ENCODE measurements at places on chromosomes 2 and 18. TPM values are rescaled to one million over a fixed set of nuclear protein-coding genes. Genes with fewer than 3 reads are reported as not detected.

DNA sequence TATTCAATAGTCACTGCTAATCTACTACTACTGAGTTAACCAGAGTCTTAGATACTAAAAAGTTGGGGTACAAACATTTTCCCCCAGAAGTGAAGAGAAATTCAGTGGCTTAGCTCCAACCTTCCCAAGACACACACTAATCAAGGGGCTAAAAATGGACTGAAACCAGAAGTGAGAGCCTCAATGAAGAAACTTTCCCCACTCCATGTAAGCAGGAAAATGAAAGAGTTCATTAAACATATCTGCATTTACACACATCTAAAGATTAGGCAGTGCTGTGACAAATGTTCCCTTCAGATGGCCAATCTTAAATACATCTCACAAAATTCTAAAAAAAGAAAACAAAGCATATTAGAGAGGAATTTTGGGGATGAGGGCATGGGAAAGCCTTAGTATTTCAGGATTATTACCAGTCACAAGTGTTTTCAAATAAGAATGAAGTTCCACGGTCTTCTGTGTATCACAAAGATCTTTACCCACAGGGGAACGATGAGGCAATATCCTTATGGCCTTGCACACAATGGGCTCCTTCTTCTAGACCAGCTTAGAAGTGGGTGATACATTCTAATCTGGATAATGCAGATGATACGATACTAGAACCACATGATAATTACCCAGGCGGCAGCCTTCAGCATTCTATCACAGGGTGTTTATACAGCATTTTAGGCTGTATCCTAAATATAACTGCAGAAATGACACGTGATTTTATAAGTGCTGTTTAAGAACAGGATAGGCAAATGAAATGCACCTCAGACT lies 17.1 kb downstream of the ANKRD44 start:
- no peak for DNase-seq

DNA sequence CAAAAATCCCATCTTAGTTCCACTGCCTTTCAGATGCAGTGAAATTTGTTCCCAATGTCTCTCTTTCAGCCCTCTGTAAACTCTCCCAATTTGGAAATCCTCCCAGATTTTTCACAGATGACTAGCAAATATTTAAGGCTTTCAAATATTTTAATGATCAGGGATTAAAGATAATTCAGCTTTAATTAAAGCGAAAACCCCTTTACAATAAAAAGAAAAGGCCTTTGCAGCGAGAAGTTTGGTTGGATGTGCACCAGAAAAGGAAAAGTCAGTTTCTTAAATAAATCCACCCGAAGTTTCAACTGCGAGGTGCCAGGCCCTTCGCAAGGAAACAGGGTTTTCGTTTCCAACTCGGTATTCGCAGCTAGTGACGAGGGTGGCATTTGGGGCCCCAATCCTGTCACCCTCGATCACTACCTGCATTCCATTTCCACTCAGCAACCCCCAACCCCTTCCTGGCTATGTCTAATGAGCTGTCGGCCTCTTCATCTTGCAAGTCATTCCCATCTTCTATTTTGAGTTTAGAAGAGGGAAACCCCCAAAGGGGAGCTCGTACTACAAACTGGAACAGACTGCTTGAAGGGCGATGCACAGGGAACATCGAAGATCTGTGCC lies 1.5 kb downstream of the RAX start:
- no peak for DNase-seq

DNA sequence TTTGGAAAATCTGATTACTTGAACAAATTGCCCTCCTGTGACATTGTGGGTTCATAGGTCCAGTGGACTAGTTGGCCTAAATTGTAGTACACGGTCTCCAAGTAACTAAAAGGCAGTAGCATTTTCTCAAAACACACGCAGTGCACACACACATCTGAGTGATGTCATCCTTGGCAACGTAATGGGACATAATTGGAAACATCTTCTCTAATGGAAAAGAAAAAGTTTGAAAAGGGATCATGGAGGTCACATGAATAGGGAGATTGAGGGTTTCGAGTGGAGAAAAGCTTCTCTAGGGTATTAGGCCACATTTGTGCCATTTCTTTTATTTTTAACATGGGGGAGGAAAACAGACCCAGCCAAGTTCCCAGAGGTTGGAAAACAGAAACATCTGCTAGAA lies 93.3 kb downstream of the MAP4K4 start:
- no peak for DNase-seq

DNA sequence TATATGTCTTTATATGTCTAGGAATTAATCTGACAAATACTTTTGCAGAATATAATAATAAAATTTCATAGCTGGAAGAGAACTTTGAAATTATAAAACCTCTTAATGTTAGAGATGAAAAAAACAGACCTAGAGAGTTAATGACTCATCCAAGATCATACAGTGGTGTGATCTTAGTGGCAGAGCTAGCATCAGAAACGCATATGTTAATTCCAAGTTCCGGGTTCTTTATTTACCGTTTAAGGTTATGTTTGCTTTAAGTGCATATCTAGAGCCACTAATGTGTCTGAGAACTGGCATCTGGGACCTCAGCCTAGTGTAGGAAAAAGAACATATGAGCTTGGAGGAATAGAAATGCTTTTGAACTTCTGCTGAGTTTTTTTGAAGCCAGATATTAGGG lies 24.3 kb downstream of the CERS6 start:
- DNase-seq: no peak

DNA sequence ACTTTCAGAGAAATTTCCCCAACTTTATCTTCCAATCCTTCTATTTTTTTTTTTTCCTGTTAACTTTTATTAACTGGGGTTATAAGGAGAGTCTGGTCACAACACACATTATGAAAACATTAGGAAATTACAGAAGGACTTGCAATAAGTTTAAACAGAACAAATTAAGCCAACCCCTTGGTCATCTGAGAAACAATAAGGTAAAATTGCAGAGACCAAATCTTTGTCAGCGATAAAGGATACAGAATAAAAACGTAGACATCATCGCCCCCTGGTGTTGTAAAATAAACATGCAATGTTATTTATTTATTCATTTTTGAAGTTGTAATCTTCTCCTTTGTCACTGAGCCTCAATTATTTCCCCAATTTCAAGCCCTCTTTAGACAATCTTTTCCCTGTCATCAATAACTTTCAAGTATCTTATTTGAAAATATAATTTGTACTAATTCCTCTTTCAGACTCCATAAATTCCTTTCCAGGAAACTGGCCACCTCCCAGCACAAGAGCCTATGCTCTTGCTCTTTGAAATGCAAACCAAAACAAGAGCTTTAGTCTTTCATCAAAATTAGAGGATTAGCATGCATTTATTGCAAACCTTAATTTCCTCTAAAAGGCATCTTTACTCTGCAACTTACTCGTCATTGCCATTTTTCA lies 19.5 kb downstream of the G6PC2 start:
- DNase-seq: no peak

DNA sequence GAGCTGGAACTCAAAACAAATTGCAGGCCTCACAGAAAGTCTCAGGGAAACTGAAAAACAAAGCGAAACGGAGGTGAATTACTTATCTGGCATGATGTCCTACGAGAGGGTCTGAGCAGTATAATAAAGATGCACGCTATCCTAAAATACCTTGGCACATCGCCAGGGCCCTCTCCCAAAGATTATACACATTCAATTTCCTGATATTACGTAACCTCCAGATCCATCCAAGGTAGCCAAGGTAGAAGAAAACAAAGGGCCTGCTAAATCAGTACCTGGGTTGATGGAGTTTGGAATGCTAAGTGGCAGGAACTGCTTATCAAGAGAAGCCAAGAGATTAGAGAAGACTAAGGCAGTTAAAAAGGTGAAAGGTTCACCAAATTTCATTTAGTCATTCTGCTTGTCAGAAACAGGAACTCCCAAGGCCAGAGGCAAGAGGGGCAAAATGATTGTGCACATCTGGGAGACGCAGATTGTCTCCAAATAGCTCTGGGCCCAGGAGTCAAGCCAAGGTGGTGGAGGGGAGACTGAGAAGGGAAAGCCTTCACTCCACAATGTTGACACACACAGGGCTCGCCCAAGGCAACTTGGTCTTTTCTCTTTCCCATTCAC lies 236.8 kb upstream of the ATP5MC3 start:
- DNase-seq: no peak

- DNase-seq: no peak
These were observed 12.5 kb downstream of the RASGRP3 start for GRCh38 chr2:33488715-33489540.

- DNase-seq: no peak
These were observed 53.6 kb upstream of the ITGA6 start for GRCh38 chr2:172373766-172374165.

DNA sequence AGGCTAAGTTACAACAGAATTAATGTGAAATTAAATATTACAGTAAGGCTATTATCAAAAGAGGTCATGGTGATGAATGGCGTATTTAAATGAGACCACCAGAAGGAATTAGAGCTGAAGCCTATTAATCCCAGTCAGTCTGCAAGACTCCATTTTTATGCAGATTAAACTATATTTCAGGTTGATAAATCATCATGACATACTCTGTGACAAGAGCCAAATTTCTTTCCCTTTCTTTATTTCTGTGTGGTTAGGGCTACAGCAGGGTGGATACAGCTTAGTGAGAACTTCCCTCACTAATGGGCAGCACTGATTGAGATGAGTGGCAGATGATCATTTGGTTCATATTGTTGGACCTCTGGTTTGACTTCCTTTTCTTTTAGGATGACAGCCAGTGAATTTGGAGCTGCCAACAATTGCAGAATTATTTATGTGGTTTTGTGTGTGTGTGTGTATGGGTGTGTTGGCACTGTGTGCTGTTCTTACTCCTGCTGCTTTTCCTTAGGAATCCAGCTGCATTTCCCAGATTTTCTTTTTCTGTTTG lies 481.3 kb downstream of the PIK3C3 start:
- DNase-seq: no peak

GRCh38 chr18:45738660-45739059 lies 14.7 kb downstream of the SLC14A1 start:
- DNase-seq: no peak

DNA sequence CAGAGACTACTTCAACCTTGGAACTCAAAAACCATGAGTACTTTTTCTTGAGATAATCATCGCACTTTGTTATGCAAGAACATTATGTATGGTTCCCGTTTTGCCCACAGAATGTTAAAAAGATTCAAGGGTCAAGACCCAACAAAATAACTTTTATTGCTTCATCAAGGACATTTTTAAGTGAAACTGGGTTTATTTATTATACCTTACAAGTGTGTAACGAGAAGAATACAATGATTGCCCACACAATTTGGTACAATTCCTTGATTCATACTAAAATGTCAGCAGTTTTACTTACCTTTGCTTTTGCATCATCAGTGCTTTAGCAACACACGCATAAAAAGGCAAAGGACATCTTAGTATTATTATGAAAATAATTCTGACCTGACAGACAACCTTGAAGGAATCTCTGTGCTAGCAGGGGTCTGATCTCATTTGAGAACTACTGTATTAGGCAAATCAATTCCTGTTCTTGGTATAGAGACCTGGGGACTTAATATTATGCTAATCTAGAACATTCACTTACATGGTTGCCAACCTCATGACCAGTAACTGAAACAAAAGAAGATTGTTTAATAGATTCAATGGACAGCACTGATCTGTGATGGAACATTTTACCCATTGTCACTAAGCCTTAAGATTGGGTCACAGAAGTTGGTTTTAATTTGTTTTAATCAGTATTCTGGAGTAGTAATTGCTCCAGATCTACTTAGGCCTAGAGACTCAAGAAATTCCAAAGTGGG lies 16.2 kb downstream of the CCDC88A start:
- no peak for DNase-seq

GRCh38 chr2:219684721-219685689 lies 57.6 kb downstream of the SLC4A3 start:
- DNase-seq: peak; percentile 92

DNA sequence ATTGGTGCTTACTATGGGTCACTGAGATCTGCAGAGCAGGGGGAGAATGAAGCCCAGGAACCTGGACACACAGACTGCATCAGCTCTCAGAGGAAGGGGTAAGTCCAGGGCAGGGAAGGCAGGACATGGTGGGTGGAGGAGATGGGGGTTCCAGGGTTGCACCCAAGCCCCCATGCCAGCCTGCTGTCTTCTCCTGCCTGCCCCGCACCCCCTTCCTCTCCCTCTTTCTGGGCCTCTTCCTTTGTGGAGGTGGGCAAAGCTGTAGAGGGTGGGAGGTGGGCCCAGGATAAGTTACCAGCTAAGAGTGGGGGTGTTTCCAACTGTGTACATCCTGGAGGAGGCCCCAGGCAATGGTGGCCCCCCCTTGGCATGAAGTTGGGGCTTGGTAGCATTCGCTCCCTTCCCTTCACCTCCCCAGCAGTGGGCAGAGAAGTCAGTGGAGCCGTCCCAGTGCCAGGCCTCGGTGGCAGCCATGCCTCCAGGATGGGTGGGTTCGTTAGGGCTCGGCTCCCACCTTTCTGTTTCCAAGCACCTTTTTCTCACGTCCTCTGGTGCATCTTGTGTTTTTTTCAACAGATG lies 132.2 kb downstream of the CLIP4 start:
- no peak for DNase-seq

DNA sequence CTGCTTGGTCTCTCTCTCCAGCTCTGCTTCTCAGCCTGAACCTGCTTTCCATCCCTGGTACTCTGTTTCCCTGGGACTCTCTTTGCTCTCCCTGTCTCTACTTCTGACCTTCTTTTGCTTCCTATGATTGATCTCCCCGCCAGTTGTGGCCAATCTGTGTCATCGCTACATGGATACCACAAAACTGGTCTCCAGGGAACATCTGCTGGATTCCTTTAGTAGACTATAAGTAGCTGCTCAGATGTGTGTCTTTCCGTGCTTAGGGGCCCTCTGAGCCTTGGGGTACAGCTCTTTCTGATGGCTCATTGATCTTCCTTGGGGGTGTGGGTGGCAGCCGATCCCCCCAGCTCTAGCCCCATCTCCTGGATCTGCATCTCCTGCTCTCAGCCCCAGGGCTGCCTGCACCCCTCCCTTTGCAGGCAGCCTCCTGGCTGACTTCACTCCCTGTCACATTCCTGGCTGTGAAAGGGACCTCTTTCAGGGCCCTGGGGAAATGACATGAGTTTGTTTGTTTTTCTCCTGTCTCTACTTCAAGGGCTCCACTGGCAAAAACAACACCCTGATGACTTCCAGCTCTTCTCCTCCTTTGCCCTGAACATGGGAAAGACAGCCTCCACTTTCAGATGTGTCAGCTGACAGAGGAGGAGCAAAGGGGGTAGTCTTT lies 333.7 kb downstream of the CYP26B1 start:
- no peak for DNase-seq

DNA sequence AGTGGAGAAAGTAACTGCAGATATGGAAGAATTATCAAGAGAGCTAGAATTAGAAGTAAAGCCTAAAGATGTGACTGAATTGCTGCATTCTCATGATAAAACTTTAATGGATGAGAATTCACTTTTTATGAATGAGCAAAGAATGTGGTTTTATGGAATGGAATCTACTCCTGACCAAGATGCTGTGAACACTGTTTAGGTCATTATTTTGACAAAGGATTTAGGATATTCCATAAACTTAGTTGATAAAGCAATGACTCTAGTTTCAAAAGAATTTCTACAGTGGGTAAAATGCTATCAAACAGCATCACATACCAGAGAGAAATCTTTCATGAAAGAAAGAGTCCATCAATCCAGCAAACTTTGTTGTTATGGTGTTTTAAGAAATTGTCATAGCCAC lies 1317.7 kb upstream of the ACVR2A start:
- no peak for DNase-seq

Gene KIAA2012
- total RNA-seq: not detected

Gene SCN7A
- total RNA-seq: 13.3 TPM

Gene CAVIN2
- 30.7 TPM for total RNA-seq

Gene UPP2
- total RNA-seq: not detected

Gene ACVR1
- total RNA-seq: 31.5 TPM

Gene GALNT14
- total RNA-seq: 4.3 TPM

Gene CCDC85A
- total RNA-seq: 11.5 TPM

Gene CYS1
- 1.3 TPM for total RNA-seq

Data from breast epithelium (tissue), 4 donors.